T-helper 2 cell (primary cell): ENCODE measurements at places on chromosomes 13 and 19.

DNA sequence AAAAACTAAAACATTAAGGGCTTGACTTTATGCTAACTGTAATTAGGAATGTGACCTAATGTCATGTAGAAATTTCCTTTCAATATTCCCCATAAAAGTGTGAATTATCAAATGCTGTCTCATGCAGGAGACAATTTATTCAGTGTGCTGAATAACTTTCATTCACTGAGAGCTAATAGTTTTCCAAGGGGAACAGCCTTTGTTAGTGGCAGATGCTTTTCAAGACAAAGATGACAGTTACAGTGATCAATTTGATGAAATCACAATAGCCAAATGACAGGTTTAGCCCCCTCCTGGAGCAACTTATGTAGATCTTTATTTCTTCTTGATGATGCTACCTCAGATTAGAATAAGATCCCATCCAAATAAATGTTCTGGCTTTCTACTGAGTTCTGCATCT is 275.5 kb downstream of the ITGBL1 start:
- DNase-seq = no peak

- DNase-seq = no peak
Measured at GRCh38 chr19:58311345-58311865, 6.2 kb downstream of the ERVK3-1 start.

GRCh38 chr13:110923777-110924638 is 9.1 kb upstream of the ANKRD10 start:
- DNase-seq = no peak

DNA sequence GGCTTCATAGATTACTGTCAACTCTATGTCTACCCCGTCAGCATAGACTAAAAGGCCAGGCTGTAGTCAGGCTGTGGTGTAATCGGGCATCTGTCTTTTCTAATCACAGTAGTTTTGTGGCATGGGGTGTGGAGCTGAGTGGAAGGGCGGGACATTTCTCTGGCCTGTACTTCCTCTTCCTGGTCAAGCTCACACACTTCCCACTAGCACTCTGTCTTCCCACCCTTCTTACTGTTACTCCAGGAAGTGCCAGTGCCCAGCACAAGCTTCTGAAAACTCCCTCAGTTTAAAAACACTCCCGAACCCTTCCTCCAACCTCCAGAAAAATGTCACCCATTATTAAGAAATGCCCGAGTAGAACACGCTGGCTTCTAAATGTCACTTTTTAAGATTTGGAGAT is 229.8 kb downstream of the KLF5 start:
- DNase-seq = no peak

- no peak for DNase-seq
Measured at GRCh38 chr19:30563691-30564090, 191.5 kb downstream of the ZNF536 start.

DNA sequence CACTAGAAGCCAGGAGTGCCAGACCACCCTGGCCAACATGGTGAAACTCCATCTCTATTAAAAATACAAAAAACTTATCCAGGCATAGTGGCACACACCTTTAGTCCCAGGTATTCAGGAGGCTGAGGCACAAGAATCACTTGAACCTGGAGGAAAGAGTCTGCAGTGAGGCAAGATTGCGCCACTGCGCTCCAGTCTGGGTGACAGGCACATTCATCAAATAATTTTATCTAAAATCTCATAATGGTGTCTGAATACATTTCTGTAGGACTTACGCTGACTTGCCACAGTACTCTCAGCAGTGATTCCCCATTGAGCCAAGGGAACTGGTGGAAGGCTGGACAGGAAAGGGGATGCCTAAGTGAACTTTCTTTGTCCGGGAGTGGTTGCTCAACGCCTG is 4.3 kb upstream of the ZNF28 start:
- DNase-seq = no peak

GRCh38 chr13:44833139-44833538 is 156.1 kb downstream of the NUFIP1 start:
- no peak for DNase-seq

DNA sequence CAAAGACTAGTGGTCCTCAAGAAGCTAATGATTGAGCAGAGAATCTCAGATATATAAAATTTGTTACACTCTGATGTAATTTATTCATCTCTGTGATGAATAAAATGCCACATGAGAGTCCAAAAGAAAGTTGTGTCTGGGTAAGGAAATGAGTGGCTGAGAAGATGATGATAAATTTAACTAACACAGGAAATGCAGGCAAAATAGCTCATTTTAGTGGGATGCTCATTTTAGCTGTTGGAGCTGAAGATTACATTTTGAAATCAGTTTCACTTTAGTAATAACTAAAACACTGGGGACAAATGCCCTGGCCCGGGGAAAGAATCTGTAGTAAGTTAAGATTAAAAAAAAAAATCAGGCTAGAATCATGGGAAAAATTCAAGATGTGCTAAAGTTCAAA is 35.2 kb downstream of the SPRY2 start:
- DNase-seq = no peak

GRCh38 chr19:45444318-45445041 is 20.8 kb upstream of the ERCC1 start:
- DNase-seq = peak; percentile 76

GRCh38 chr13:79831556-79831955 is 350.6 kb downstream of the NDFIP2 start:
- no peak for DNase-seq

DNA sequence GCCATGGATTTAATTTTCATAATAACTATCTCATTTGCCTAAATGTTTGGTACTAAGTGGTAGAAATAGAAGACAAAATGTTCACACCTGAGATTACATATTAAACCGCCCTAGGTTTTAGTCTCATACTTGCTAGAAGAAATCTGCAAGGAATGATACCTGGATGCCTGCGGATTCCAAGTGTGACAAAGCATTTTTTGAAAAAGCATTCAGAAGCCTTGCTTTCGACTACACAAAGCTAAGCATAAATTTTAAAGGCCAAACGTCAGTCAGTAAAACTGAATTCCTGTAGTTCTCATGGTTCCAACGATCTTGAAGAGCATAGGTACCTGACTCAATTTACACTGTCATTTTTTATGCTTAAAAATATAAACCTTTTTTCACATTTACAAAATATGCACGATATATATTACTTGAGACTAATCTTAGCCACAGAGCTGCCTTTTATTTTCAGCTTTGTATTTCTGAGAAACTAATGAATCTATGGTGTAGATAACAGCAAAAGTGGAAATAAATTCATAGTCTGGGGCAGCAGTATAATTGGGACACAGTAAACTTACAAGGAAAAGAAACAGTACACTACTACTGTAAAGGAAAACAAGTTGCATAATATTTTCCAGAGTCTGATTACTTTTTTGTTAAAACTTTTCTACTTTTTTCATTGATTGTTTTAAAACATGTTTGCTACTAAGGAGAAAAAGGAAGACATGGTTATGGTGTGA is 1.2 kb upstream of the LRRC63 start:
- no peak for DNase-seq

DNA sequence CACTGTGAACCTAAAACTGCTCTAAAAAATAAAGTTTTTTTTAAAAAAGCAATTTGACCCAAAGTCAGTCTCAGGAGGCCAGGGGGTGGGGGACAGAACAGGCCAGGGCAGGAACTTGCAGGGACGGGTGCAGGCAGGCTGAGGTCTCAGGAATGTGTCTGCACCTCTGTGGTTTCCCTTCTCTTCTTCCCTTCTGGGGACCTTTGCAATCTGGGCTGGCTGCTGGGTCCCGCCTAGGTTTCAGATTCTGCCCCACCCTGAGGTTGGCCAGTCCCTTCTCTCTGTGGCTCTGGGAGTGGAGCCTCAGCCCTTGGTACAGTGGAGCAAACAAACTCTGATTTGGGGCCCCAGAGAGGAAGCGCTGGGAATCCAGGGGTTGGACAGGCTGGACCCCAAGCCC is 5.3 kb upstream of the F2RL3 start:
- DNase-seq = no peak

DNA sequence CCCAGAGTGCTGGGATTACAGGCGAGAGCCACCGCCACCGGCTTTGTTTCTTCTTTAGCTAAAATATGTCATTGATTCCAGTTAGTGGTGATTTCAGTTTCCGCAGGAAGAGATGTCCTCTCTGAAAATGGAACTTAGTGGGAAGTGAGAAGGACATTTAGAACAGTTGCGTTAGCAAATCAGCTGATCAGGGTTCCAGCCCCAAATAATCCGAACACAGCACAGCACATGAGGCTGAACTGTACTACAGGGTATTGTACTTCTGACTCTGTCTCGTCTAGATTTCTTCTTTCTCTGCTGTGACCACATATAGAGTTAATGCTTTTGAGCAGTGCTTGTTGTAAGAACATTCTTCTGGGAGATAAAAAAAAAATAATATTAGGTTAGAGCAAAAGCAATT is 314.4 kb downstream of the MYO16 start:
- no peak for DNase-seq

- DNase-seq = no peak
Measured at GRCh38 chr13:98265692-98266551, 88.9 kb upstream of the RNF113B start.

- no peak for DNase-seq
Measured at GRCh38 chr13:22218797-22219196, 547.9 kb downstream of the FGF9 start.

- DNase-seq = no peak
Measured at GRCh38 chr13:65035302-65035701, 2194.8 kb downstream of the PCDH9 start.

- DNase-seq = no peak
Measured at GRCh38 chr19:2423071-2423914, 4.1 kb downstream of the TIMM13 start.

- no peak for DNase-seq
Measured at GRCh38 chr19:38023671-38024541, 116.9 kb downstream of the SIPA1L3 start.

DNA sequence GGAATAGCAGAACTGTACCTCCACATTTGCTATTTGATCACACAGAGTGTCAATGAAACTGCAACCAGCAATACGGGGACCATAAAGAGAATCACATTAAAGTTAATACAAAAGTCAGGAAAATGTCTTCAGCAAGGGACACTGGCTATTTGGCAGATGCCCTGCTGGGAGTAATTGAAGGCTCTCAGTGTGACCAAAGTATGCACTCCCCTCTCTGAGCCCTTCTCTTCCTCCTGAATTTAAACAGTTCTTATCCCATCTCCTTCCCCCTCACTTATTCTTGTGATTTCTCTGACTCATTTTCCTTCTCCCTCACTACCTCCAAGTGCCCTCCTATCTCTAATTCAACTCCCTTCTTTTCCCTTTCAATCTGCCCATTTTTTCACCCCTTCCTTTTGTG is 117.7 kb downstream of the ENOX1 start:
- DNase-seq = no peak

DNA sequence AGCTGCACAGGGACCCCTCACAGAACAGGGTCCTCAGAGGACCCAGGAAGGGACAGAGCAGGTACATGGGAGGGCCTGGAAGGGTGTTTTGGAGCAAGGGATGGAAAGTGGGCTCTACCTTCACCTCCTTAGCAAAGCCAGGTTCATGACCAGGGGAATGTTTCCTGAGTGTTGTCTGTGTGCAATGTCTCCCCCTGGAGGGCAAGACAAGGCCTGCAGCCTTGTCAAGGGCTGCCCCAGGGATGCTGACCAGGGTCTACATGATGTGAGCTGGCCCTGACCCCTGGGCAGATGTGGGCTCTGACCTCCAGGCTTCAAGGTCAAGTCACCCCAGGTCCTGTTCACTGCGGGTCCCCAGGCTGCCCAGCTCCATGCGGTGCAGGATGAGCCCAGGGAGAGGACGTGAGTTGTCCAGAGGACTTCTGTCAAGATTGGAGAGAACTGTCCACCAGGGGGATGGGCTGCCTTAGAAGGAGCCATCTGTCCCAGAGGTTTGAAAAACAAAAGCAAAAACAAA is 1.0 kb upstream of the CEACAM1 start:
- peak; percentile 28 for DNase-seq

DNA sequence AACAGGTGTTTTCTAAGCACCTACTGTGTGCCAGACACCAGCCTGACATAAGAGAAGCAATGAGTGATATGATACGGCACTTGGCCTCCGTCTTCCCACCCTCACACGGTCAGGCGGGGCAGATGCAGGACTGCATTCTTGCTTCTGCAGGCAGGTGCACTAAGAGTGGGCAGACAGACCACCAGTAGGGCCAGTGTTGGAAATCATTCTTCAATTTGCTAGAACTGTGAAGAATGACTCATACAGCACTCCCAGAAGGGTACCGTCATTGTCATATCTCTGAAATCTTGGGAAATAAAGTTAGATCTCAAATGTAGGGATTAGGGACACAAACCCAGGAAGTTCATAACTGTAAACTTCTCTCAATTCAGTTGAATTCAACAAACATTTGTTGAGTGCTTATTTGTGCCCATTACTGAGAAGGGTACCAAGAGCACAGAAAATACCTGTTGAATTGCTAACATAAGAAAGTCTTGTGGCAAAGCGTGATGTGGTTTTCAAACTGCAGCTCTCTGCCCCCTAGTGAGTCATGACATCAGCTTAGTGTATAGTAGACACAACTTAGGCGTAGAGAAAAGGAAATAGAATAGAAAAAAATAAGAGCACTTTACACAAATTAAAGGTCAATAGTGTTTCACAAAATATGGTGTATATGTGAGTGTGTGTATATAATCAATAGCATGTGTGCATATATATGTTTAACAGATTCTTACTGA is 76.1 kb downstream of the TEX26 start:
- DNase-seq = peak; percentile 73

- no peak for DNase-seq
Measured at GRCh38 chr13:50914176-50914700, 4.6 kb downstream of the RNASEH2B start.

GRCh38 chr13:111927181-111927540 is 139.8 kb upstream of the SOX1 start:
- no peak for DNase-seq

GRCh38 chr19:3842948-3843347 is 25.9 kb downstream of the ZFR2 start:
- no peak for DNase-seq

- DNase-seq = no peak
Measured at GRCh38 chr19:10706990-10707389, 5.8 kb downstream of the QTRT1 start.

GRCh38 chr13:107277911-107278310 is 710.0 kb upstream of the ARGLU1 start:
- no peak for DNase-seq

DNA sequence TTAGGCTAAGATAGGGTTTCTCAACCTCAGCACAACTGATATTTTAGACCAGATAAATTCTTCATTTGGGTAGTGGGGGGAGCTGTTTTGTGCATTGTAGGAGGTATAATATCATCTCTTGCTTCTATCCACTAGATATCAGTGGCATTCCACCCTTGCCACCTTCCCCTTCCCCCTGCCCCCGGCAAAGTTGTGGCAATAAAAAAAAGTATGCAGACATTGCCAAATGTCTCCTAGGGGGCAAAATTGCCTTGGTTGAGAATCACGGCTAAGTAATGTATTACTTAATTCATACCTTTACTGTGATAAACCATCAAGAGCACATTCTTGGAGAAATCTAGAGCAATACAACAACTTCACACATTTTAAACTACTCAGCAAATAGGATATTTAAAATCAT is 51.4 kb downstream of the UBL3 start:
- peak; percentile 27 for DNase-seq
